ENCODE measurements at places on chromosomes 12 and 14.
A peak's percentile ranks its signal among the peaks of the same experiment; 100 is the strongest.

- no peak for DNase-seq
Measured at GRCh38 chr12:84910549-84911241, 1.9 kb downstream of the SLC6A15 start.

DNA sequence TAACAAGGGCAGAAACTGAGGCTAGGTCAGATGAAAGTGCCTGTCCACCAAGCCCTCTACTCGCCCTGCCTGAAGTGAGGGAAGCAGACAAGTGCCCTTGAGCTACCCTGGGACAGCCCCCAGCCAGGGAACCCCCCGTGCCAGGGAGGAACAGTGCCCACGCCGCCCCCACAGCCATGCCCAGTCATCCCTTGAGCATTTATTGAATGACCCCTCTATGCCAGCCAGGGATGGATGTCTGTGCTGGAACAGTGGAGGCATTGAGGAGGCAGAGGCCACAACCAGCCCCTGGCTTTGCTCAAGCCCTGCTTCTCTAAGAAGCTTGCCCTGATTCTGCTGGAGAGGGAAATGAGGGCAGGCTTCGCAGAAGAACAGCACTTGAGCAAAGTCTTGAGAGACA lies 3.7 kb upstream of the AQP6 start:
- DNase-seq: no peak

GRCh38 chr12:23600919-23601318 lies 348.6 kb downstream of the SOX5 start:
- no peak for DNase-seq

DNA sequence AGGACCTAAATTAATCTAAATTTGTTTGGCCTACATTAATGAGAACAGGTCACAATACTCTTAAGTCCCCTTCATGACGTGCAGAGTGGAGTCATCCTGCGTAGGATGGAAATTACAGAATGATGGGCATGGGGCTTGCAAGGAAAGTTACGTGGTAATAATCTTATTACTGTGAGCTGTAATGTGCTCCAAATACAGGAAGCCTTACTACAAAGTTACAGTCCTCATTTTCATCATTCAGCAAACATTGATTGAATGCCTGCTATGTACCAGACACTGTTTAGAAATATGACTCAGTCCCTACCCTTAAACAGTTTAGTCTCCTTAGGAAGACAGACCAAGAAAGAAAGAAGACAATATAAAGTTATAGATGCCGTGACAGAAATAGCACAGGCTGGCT lies 9.4 kb downstream of the HIGD1C start:
- DNase-seq: no peak

- DNase-seq: no peak
Measured at GRCh38 chr14:65261425-65261920, 151.1 kb upstream of the FUT8 start.

- no peak for DNase-seq
Measured at GRCh38 chr14:92750994-92751400, 2.6 kb upstream of the LGMN start.

DNA sequence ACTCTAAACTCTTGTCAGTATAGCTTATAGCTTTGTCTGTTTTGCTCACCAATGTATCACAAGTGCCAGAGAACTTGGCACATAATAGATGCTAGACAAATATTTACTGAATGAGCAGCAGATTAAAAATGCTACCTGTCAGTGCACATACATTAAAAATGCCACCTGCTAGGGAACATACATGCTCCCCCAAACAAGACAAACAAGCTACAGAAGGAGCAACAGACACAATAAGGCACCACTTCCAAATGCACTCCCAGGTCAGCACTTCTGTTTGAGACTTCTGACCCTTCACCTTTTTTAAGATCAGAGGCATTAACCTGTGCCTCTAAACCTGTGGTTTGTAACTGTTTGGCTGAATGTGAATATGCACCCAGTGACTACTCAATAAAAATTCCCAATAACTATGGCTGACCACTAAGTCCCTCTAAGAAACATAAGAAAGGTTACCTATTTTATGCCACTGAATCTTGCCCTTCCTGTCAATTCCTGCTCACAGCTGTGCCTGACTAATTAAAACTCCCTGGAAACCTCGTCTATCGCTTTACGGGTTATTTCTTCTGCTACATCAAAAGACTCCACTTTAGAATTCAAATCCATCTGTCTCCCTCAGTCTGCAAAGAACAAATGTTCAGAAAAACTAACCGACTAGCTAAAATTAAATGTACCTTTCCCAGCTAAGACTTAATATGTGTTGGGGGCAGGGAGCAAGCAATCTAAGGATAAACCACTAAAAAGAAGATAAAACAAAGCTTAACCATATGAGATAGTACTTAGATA lies 41.0 kb downstream of the HECTD4 start:
- DNase-seq: no peak

DNA sequence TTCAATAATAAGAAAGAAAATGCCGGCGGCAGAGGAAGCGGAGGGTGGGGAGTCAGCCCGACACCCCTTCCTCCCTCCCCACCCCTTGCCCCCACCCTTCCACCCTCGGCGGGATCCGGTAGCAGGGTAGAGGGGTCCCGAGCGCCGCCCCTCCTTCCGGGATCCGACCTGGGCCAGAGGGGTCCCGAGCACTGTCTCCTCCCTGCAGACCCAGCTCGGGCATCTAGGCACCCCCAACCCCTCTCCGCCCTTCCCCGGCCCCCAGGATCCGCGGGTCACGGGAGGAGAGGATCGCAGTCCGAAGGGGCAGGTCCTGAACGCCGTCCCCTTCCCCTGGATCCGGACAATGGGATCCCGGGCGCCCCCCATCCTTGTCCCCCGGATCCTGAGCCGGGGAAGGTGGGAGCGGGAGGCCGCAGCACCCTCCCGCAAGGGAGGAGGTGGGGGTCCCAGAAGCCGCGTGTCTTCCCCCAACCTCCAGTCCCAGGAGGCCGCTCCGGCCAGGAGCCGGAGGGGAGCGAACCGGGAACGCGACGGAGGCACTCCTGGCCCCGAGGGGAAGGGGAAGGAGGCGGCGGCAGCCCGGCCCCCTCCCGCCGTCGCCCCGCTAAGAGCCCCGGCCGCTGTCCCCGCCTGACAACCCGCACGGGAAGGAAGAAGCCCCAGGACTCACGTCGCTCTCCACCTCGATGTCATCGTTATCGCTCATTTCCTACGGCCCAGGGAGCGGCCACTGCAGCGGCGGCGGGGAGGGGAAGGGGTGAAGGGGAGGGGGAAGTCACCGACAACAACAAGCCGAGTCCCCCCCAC lies 481 bp downstream of the MAX start:
- DNase-seq: no peak

DNA sequence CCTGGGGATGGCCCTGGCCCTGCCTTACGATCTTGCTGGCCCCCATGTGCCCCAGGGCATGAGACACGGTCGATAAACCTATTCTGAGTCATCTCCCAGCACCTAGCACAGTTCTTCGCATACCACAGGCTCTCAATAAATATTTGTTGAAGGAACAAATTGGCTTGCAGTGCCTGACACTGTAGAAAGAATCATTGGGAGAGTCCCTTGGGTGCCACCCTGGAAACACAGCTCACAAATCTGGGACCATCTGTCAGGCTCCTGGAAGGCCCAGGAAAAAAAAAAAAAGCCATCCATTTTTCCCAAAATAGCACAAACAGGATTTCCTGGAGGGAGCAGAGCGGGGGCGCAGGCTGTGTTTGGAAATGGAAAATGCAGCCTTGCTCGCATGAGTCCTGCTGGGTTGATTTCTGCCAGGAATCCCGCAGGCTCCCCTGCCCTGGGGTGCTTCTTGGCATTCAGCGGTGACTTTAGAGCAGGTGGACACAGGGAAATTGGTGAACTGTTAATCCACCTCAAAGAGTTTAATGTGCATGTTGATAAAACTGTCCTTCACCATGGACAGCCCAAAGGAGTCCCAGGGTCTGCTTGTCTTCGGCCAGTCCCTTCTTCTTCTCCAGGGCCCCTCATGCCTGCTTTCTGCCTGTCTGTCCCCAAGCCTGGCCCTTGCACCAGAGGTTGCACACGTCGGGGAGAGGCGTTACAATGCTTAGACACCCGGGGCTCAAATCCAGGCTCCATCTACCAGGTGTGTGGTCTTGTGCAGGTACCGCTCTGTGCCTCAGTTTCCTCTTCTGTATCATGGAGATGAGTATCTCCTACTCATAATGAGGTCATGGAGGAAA lies 106.1 kb upstream of the RFLNA start:
- no peak for DNase-seq

DNA sequence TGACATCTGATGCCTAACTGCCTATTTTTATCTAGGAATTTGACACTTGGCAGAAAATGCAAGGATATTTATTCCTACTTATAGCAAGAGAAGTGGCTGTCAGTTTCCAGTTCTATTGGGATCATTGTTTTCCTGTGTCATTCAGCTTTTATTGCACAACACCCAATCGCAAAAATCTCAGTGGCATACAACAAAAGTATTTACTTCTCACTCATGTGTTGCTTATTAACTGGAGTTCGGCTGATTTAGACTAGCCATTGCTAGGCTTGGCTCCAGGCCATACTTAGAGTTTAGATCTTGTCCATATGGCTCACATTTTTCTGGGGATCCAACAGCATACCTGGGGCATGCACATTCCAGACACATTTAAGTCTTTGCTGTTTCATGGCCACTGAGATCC lies 218.6 kb upstream of the SYT1 start:
- DNase-seq: peak; percentile 3

DNA sequence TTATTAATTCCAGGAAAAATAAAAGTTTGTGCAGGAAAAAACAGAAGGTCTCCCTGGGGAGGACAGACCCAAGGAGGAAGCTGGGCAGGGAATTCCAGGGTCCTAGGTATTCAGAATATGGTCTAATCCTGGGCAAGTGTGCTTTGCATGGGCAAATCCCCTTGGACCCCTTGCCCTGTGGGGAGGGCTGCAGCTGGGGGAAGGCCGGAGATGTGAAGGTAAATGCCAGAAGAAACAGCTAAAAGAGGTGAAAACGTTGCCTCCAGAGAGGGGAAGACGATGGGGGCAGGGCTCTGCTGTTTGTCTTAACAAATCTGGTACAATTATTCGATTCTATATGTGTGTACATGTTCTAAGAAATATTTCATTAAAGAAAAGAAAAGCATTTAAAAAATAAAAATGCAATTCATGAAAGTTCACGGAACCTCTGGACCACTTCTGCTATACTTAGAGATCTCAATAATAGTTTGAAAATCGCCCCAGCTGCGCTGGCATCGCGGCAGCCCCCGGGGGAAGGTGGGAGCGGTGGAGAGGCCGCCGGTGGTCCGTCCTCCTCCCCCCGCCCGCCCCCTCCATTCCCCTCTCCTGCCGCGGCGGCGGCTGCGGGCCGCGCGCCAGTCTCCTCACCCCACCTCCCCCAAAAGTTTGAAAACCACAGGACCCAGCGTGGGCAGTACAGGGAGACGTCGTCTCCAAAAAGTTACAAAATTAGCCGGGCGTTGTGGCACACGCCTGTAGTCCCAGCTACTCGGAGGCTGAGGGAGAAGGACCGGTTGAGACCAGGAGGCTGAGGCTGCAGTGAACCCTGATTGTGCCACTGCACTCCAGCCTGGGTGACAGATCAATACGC lies 1.5 kb upstream of the PRPF40B start:
- DNase-seq: no peak

DNA sequence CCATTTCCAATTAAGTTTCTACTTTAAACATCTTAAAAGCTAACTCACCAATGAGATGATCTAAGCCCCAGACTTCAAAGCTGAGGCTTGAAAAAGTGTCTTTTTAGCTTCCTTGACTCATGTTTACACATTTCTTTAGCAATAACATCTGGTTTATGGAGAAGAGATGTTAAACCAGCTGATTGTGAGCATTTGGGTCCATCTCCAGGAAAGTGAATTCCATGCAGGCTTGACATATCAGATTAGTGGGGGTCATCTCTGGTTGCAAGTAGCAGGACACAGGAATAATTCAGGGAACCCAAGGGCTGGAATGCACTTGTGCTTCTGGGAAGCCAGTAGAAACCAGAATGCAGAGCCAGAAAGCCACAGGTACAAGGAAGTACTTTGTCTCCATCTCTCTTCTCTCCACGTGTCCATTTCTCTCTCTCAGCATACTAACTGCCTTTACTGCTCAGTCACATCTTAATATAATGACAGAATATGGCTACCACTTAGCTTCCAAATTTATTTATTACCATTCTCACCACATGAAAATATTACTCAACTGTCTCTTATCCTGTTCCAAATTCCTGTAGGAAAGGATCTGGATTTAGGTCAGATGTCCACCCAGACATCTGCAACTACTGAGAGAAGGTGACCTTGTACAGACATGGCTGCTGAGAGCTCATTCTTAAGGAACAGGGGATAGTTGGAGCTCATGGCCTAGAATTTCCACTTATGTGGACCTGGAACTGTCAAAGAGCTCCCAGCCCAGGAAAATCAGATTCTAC lies 104.4 kb downstream of the SCN8A start:
- DNase-seq: no peak

- DNase-seq: no peak
Measured at GRCh38 chr12:120687578-120688289, 785 bp downstream of the MLEC start.

GRCh38 chr12:110067531-110067930 lies 19.2 kb upstream of the C12orf76 start:
- DNase-seq: no peak

GRCh38 chr12:111869671-111870070 lies 27.6 kb downstream of the MAPKAPK5 start:
- DNase-seq: no peak

DNA sequence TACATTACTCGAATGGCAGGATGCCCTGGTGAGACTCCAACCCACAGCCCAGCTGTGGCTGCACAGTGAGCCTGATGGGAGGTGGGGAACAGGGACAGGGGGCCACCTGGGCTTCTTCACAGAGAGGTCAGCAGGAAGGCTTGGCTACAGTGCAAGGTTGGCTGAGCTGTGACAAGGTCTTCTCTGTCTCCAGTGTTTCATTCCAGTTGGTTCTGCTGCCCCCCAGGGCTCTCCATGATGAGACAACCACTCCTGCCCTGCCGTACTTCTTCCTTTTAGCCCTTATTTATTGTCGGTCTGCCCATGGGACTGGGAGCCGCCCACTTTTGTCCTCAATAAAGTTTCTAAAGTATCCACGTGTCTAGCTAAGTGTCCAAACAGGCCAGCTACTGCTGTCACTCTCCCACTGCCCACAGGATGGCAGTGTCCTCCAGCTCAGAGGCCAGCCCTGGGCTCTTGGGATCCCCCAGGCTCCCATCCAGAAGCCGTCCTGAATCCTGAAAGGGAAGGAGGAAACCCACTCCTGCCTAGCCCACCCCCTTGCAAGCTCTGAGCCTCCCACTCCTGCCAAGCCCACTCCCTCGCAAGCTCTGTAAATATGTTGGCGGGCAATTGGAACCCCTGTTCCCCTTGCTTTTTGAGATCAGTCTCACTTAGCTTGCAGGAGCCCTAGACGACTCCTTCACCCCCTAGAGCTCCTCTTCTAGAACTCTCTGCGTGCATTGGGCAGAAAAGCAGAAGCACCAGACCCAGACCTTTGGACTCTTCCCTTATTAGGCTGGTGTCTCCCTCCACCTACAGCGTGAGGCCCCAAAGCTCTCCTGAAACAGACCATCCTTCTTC lies 5.4 kb downstream of the C1QL4 start:
- DNase-seq: peak; percentile 55

GRCh38 chr12:14962153-14962539 lies 745 bp upstream of the ARHGDIB start:
- DNase-seq: no peak

- no peak for DNase-seq
Measured at GRCh38 chr12:81350309-81350708, 272.4 kb downstream of the ACSS3 start.
